Naive thymus-derived CD8-positive, alpha-beta T cell (primary cell): ENCODE measurements at places on chromosomes 1 and 21. TPM values are rescaled to one million over a fixed set of nuclear protein-coding genes. Genes with fewer than 3 reads are reported as not detected.

The PRKCZ gene
- 29.8 TPM for total RNA-seq

The TRABD2B gene
- not detected for total RNA-seq

The WDTC1 gene
- total RNA-seq: 57.4 TPM

- peaks cover 8% of the 10 kb centered on the region for H3K36me3 ChIP-seq
- no peak overlapping the region for H3K4me3 ChIP-seq
- DNase-seq: no peak
- H3K27ac ChIP-seq: no peak overlapping the region
- peaks cover 19% of the 10 kb centered on the region for H3K4me1 ChIP-seq
Measured at GRCh38 chr1:246617768-246618167, 51.5 kb downstream of the CNST start.

GRCh38 chr1:46535063-46535462 is 16.4 kb downstream of the KNCN start:
- no peak overlapping the region for H3K4me3 ChIP-seq
- H3K27me3 ChIP-seq: peaks cover 12% of the 10 kb centered on the region
- H3K27ac ChIP-seq: no peak overlapping the region
- DNase-seq: no peak
- H3K36me3 ChIP-seq: no peaks in the 10 kb centered on the region

GRCh38 chr1:194394676-194395075 is 1208.3 kb upstream of the B3GALT2 start:
- no peak for DNase-seq
- H3K36me3 ChIP-seq: no peaks in the 10 kb centered on the region
- H3K27me3 ChIP-seq: peaks cover 21% of the 10 kb centered on the region
- H3K27ac ChIP-seq: no peak overlapping the region

DNA sequence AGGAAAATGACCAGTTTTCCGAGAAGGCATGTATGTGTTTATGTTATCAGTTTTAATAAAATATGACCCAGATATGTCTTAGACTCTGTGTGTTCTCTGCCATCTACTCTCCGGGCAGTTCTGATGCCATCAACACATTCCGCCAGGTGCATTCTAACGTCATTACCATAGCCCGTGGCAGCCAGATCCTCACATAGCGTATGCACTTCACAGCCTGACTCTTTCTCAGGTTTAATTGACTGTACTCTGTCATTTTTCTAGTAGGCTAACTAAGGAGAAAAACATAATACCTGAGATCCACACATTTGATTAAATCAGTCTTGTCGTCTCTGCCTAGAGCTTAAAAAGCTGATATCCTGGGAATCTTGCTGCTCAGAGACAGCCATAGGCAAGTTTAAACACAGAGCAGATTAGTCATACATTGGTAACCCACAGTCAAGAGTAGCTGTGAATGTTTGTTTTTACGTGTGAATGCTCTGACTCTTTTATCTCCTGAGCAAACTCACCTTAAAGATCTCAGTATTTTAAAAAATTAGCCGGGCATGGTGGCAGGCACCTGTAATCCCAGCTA is 175.9 kb downstream of the GREM2 start:
- no peak for DNase-seq
- no peaks in the 10 kb centered on the region for H3K36me3 ChIP-seq
- H3K4me1 ChIP-seq: no peaks in the 10 kb centered on the region
- H3K4me3 ChIP-seq: no peak overlapping the region

The PLXNA2 gene
- total RNA-seq: 6.7 TPM

The IVL gene
- total RNA-seq: not detected

DNA sequence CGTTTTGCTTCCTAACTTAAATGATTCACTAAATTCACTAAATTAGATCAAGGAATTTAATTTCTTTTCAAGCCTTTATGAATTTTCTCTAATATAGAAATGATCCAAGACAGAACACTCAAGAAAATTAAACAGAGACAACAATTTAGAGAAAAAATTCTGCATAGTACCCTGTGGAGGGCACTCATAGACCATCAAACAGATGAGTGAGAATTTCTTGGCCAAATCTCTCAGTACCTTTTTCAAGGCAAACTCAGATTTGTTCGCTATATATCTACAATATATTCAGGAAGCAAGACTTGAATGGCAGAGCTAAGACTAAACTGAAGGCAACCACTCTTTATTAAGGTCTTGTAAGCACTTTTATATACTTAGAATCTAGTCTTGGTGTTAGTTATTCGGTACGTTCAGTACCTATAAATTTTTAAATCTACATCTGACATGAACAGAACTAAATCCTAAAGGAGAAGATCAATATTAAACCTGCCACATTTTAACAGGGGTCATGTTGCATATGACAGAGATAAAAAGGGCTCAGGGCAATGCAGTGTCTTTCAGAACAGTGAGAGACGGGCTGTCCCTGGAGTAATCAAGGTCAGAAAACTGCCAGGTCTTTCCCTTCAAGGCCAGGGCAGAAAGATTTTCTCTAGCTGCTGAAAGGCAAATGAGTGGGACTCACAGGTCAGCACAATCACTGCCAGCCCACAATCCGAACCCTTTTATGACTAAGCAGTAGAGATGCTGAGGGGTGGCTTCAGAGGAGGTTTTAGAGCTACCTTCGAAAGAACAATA is 118.8 kb upstream of the TMPRSS15 start:
- no peak for DNase-seq
- H3K4me1 ChIP-seq: no peaks in the 10 kb centered on the region
- no peaks in the 10 kb centered on the region for H3K36me3 ChIP-seq
- H3K27ac ChIP-seq: no peak overlapping the region
- H3K27me3 ChIP-seq: no peaks in the 10 kb centered on the region

The FMO2 gene
- total RNA-seq: not detected

The PSMD4 gene
- total RNA-seq: 126 TPM

The HSD3B1 gene
- not detected for total RNA-seq

The NUDT4B gene
- total RNA-seq: not detected

- H3K27ac ChIP-seq: no peak overlapping the region
- H3K36me3 ChIP-seq: no peaks in the 10 kb centered on the region
- H3K27me3 ChIP-seq: no peaks in the 10 kb centered on the region
- no peak for DNase-seq
Measured at GRCh38 chr1:164912290-164912689, 353.3 kb downstream of the PBX1 start.

- no peak for DNase-seq
- no peaks in the 10 kb centered on the region for H3K36me3 ChIP-seq
- no peak overlapping the region for H3K27ac ChIP-seq
- no peak overlapping the region for H3K4me3 ChIP-seq
Measured at GRCh38 chr1:21677168-21677567, 8.0 kb upstream of the RAP1GAP start.

GRCh38 chr1:20320704-20321103 is 30.0 kb downstream of the VWA5B1 start:
- no peak for DNase-seq
- H3K4me1 ChIP-seq: peaks cover 21% of the 10 kb centered on the region
- no peaks in the 10 kb centered on the region for H3K36me3 ChIP-seq
- no peak overlapping the region for H3K4me3 ChIP-seq
- no peak overlapping the region for H3K27ac ChIP-seq

GRCh38 chr1:160374306-160375110 is 7.6 kb downstream of the NHLH1 start:
- no peak overlapping the region for H3K27ac ChIP-seq
- no peaks in the 10 kb centered on the region for H3K36me3 ChIP-seq
- peaks cover 6% of the 10 kb centered on the region for H3K27me3 ChIP-seq
- H3K4me3 ChIP-seq: no peak overlapping the region

DNA sequence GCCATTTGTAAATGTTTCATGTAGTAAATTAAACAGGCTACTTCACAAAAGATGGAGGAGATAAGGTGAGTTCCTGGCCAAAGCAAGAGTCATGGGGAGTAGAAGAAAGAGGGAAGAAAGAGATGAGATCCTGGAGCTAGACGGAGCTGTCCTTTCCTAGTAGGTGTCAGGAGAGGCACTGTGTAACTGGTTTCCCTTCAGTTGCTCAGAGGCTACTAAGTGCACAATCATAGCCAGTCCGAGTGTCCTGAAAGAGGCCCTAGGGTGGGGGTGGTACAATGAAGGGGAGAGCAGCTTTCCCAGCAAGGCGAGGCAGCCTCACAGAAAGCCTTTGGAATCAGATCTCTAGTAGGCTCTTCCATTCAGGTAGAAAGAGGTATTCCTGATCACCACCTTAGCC is 390.9 kb downstream of the KCNH1 start:
- no peak overlapping the region for H3K4me3 ChIP-seq
- no peaks in the 10 kb centered on the region for H3K4me1 ChIP-seq
- DNase-seq: no peak
- no peak overlapping the region for H3K27ac ChIP-seq

DNA sequence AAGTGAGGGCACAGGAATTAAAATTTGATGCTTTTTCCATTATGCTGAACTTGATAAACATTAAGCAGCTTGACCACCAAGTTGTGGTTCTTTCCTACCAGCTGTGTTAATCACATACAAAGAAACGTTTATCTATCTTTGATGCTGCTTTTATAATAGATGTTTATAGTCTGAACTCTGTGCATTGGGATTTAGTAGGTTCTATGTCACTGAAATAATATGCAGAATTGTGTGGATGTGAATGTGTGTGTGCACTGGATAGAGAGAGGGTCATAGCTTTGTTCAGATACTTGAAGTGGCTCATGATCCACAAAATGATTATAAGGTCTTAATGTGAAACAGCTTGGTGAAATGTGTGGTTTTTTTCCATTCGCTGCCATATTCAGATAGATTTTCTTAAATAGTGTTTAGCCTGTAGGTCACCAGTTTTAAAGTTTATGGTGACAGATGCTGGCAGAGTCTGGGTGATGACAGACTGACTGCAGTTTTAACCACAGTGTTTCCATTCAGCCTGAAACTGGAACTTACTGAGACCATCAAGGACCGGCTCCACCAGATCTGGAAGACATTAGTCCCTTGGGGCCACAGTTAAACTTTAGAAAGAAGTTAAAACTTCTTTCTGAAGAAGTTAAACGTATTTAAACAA is 10.2 kb downstream of the DDI2 start:
- H3K27me3 ChIP-seq: no peaks in the 10 kb centered on the region
- peaks cover 13% of the 10 kb centered on the region for H3K36me3 ChIP-seq
- DNase-seq: no peak

DNA sequence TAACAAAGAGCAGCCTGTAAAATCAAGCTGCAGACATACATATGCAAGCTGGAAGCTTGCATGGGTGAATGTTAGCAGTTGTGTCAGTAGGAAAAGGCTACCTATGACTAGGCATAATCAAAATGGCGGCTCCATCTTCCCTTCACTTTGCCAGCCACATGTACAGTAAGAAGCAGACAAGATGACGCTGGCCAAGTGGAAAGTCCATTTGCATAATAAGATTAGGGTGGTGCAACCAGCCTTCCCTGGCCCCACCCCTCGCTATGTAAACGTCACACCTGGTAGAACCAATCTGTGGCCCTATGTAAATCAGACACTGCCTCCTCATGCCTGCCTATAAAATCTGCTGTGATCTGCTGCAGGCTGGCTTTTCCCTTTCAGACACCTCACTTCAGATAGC is 171.9 kb upstream of the USP25 start:
- H3K36me3 ChIP-seq: no peaks in the 10 kb centered on the region
- H3K4me1 ChIP-seq: peaks cover 5% of the 10 kb centered on the region
- no peak for DNase-seq

DNA sequence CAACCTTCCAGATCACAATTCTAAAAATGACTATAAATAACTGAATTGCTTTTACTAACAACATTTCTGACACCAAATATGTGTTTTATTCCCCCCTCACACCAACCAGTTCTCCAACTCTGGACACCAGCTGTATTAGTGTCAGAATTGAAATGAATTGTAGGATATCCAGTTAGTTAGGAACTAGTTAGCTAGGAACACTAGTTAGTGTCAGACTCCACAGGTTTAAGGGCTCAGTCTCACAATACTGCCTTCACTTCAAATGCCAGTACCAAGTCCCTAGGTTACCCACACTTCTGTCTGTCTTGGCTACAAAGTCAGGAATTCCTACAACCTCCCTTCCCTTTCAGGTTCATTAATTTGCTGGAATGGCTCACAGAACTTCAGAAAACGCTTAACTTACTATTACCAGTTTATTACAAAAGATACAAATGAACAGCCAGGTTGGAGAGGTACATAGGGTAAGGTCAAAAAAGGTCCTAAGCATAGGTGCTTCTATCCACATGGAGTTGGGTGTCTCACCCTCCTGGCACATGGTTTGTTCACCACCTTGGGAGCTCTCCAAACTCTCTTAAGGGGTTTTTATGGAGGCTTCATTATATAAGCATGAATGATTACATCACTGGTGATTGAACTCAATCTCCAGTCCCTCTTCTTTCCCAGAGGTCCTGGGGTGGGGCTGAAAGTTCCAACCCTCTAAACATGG is 4.2 kb downstream of the STXBP3 start:
- H3K4me1 ChIP-seq: peaks cover 37% of the 10 kb centered on the region
- peaks cover 10% of the 10 kb centered on the region for H3K36me3 ChIP-seq
- DNase-seq: no peak
- H3K27ac ChIP-seq: no peak overlapping the region
- no peaks in the 10 kb centered on the region for H3K27me3 ChIP-seq

GRCh38 chr1:67390041-67390887 is 39.9 kb downstream of the SERBP1 start:
- H3K36me3 ChIP-seq: peaks cover 4% of the 10 kb centered on the region
- no peak overlapping the region for H3K4me3 ChIP-seq
- DNase-seq: no peak

- H3K36me3 ChIP-seq: no peaks in the 10 kb centered on the region
- peak overlapping the region; percentile 93 for H3K4me3 ChIP-seq
- H3K27me3 ChIP-seq: no peaks in the 10 kb centered on the region
- H3K27ac ChIP-seq: peak overlapping the region; percentile 94
Measured at GRCh38 chr1:228082918-228083870, 686 bp downstream of the ARF1 start.

DNA sequence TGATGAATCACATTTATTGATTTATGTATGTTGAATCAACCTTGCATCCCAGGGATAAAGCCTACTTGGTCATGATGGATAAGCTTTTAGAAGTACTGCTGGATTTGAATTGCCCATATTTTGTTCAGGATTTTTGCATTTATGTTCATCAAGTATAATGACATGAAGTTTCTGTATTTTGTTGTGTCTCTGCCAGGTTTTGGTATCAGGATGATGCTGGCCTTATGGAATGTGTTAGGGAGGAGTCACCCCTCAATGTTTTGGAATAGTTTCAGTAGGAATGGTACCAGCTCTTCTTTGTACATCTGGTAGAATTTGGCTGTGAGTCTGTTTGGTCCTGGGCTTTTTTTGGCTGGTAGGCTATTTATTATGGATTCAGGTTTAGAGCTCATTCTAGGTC is 1643.1 kb upstream of the B3GALT2 start:
- no peaks in the 10 kb centered on the region for H3K4me1 ChIP-seq
- no peak for DNase-seq
- no peaks in the 10 kb centered on the region for H3K36me3 ChIP-seq

The NID1 gene
- not detected for total RNA-seq
